ENCODE measurements at places on chromosomes 12 and 14.

- no peak for DNase-seq
Measured at GRCh38 chr14:102696332-102696731, 80.9 kb upstream of the TRAF3 start.

DNA sequence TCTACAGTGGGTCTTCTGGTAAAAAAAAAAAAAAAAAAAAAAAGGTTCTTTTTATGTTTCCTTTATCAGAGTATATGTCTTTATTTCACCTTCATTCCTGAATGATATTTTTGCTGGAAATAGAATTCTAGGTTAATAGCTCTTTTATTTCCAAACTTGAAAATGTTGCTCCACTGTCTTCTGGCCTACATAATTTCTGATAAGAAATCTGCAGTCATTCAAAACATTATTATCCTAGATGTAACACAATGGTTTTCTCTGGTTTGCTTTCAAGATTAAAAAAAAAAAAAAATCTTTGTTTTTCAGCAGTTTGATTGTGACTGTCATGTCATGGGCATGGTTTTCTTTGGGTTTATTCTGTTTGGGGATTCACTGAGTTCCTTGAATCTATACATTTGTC, 19.5 kb downstream of the DCP1B start:
- DNase-seq = no peak

DNA sequence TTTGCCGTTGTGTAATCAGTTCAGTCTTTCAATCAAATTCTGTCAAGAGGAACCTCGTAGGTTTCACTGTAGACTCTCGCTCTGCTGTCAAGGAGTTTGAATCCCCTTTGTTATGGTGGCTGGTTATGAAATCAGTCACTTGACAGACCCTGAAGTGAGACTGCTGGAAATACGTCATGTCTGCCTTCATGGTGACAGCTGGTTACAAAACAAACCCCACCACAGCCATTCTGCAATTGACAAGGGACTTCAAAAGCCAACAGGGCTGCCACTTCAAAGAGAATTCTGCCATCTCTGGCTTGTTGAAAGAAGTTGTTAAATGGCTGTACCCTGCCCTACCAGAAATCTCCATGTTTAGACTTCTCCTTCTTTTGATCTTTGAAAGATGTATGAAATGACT, 286.9 kb downstream of the ERC1 start:
- no peak for DNase-seq

GRCh38 chr12:60101715-60102114, 505.9 kb downstream of the SLC16A7 start:
- DNase-seq = no peak

GRCh38 chr12:31736472-31736871, 7.7 kb upstream of the AMN1 start:
- no peak for DNase-seq

DNA sequence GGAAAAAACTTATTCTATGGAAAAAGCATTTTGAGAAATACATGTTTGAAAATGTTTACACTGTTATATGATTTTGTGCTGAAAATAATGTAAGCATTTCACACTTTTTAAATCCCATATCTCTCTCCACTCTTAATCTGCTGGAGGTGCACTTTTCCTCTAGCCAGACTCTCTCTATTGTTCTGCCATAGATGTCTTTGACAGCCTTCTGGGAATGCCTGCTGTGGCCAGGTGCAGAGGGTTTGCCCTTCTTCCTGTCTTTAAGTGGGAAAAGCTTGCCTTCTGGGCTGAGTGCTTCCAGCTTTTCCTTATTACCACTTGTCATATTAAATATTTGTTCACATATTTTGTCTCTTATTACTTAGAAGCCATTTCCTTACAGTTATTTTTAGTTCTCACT, 60.1 kb upstream of the PPM1H start:
- DNase-seq = no peak

DNA sequence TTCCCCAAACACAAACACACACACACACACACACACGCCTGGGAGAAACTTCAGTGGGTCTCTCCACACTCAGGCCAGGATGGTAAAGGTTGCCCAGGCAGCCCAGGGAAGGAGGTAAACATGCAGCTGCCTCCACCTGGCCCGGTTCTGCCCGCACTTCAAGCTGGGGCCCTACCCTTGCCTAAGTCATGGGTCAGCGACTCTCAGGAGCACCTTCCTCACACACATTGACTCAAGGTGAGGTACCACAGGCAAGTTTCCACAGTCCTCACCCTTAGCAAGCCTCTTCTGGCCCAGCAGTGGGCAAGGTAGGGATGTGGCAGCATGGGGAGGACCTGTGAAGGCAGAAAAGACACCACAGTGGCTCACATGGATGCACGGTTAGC, 14.1 kb upstream of the FAIM2 start:
- DNase-seq = no peak

DNA sequence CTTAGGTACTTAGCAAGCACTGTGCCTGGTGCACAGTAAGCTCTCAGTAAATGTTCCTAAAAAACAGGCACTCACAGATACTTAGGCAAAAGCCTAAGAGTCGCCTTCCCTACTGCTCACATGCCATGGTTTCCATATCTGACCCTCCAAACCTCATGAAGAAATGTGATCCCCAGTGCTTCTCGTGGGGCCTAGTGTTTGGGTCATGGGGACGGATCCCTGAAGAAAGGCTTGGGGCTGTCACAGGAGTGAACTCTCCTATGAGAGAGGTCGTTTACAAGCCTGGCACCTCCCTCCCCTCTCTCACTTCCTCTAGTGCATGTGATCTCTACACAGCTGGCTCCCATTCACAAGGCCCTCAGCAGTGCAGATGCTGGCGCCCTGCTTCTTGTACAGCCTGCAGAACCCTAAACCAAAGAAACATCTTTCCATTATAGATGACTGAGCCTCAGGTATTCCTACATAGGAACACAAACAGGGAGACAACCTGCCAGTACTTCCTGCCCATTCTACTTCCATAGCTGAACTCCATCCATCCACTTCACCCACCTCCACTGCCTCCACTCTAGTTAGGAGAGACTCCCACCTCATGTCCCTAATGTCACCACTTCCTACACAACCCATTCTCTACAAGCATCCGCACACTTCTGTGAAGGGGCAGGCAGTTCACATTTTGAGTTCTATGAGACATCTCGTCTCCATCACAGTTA, 2.9 kb downstream of the SLC15A4 start:
- no peak for DNase-seq

DNA sequence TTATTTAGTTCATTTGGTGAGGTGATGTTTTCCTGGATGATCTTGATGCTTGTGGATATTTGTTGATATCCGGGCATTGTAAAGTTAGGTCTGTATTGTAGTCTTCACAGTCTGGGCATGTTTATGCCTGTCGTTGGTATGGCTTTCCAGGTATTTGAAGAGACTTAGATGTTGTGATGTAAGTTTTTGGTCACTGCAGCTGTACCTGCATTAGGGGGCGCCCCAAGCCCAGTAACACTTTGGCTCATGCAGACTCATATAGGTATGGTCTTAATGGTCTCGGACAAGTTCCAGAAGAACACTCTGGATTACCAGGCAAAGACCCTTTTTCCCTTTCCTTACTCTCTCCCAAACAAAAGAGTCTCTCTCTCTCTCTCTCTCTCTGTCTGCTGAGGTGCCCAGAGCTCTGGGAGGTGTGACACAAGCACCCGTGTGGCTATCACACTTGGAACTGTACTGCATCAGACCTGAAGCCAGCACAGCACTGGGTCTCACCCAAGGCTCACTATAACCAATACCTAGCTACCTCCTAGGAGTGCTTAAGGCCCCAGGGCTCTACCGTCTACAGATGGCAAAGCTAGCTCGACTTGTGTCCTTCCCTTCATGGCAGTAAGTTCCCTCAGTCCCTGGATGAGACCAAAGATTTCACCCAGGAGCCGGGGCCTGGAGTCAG, 425.8 kb upstream of the ATXN7L3B start:
- DNase-seq = no peak

Data from stimulated activated CD8-positive, alpha-beta memory T cell treated with anti-CD3 and anti-CD28 coated beads, Interleukin-7, amount 100 ng/mL, for 24 hours (primary cell).